ENCODE measurements at places on chromosomes 5 and 9. TPM values are rescaled to one million over a fixed set of nuclear protein-coding genes. Genes with fewer than 3 reads are reported as not detected.
A peak's percentile ranks its signal among the peaks of the same experiment; 100 is the strongest.

- DNase-seq = no peak
Observed at GRCh38 chr5:101080462-101081240, 177.6 kb upstream of the ST8SIA4 start.

DNA sequence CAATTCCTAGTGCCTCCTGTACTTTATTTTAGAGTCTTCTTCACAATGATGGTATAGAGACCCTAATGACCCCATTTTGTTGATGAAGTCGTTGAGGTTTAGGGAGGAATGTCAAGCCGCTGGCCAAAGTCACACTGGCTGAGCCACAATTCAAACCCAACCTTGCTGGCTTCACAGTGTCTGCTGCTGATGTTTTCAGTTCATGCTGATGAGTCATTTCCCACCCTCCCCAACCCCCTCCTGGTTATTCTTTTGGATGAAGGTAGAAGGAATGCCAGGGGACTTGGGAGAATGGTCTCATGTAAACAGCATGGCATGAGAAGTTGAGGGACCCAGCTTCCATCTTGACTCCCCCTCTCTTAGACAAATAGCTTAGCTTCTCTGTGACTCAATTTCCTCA, 68.6 kb downstream of the TMEM252 start:
- DNase-seq = no peak

GRCh38 chr5:143086908-143087637, 316.4 kb downstream of the NR3C1 start:
- DNase-seq = no peak

- DNase-seq = peak; percentile 77
Observed at GRCh38 chr5:65721720-65722574, at the start of the genes NLN and SGTB. TSS of gene NLN (plus strand) at chr5:65722205. CDS start at chr5:65722374, 169 bp downstream. TSS of gene SGTB (minus strand) at chr5:65722109. CDS start at chr5:65720807, 1,302 bp downstream.

GRCh38 chr5:133334796-133335639, 277.3 kb downstream of the FSTL4 start:
- no peak for DNase-seq

DNA sequence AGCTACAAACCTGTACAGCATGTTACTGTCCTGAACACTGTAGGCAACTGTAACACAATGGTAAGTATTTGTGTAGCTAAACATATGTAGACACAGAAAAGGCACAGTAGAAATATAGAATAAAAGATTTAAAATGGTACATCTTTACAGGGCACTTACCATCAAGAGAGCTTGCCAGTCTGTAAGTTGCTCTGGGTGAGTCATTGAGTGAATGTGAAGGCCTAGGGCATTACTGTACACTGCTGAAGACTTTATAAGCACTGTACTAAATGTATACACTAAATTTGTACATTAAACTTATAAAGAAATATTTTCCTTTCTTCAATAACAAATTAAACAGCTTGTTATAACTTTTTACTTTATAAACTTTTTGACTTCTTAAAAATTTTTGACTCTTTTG, 20.5 kb downstream of the ADRB2 start:
- no peak for DNase-seq

GRCh38 chr9:130336885-130337284, 71.3 kb downstream of the HMCN2 start:
- DNase-seq = peak; percentile 38

- peak; percentile 85 for DNase-seq
Observed at GRCh38 chr9:76905791-76906646, at the start of gene PRUNE2. TSS of gene PRUNE2 (minus strand) at chr9:76906114. CDS start at chr9:76905963, 151 bp downstream.

GRCh38 chr9:110923601-110924000, 114.7 kb downstream of the LPAR1 start:
- no peak for DNase-seq

DNA sequence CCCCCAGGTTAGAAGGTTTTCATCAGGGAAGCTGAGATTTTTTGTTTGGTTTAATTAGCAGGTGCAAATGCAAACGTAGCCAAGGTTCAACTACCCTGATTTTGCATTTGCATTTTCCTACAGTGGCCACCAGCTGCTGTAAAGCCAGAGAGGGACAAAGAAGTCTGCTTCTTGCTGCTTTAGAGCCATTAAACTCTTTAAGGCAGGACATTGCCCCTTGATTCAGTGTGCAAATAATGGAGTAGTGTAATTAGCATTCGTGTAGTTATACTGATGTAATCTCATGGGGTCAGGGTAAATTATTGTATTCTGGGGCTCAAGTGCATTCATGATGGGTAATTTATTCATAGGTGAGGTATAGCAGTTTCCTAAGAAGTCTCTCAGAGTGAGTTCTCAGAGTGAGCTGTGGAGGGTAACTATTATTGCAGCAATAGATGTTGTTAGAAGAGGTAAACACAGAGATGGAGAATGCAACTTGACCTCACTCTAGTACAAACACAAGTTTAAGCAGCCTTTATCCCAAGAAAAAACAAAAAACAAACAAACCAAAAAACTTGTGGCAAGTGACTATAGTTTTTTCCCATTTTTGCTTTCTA, 526.5 kb downstream of the KIF4B start:
- DNase-seq = no peak

DNA sequence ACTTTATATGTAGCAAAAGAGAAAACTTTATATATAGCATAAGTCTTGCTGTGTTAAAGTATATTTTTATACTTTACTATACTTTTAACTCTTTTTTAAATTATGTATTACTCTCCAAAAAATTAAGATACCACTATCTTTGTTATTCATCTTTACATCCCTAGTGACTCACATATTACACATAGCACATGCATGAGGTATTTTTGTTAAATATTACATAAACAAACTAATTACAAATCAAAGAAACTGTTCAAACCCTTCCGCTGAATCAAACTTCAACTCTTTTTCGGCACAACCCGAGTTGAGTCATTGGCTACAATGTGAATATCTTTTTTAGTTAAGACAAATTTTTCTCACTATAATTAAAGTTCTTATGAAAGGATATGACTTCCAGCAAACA, 32.1 kb downstream of the NADK2 start:
- no peak for DNase-seq

- no peak for DNase-seq
Observed at GRCh38 chr5:115168829-115169486, 750 bp downstream of the TRIM36 start.

DNA sequence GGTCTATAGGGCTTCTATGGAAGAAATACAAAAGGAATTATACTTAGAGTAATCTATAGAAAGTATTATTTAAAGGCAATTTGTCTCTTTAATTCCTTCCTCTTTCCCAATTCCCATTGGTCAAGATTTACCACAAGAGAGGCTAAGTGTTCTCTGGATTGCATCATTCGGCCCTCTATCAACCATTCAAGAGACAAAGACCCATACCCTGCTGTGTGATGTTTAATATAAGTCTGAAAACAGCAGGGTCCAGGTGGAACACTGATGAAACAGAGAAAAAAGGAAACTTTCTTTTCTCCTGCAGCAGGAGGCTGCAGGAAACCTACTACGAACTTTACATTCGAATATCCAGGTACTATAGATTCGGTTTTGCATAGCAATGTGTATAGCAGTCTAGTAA, 323.4 kb downstream of the CHSY3 start:
- DNase-seq = no peak

Gene ZNF879
- polyA plus RNA-seq = 9.8 TPM

Gene CMBL
- 60.2 TPM for polyA plus RNA-seq

Gene SLC34A3
- polyA plus RNA-seq = 11.9 TPM

Gene BICD2
- 29.1 TPM for polyA plus RNA-seq

Gene NUTM2F
- not detected for polyA plus RNA-seq

Gene STK32A
- 13.5 TPM for polyA plus RNA-seq

Gene PTGES
- polyA plus RNA-seq = 5.9 TPM

Gene FAM169A
- polyA plus RNA-seq = 21.9 TPM

Gene CHSY3
- polyA plus RNA-seq = 5.1 TPM

Gene CLIC3
- 1.2 TPM for polyA plus RNA-seq

Gene OTULINL
- polyA plus RNA-seq = 13.0 TPM
